Stimulated activated CD8-positive, alpha-beta memory T cell treated with anti-CD3 and anti-CD28 coated beads, Interleukin-7, amount 100 ng/mL, for 1 hour (primary cell): ENCODE measurements at places on chromosomes 7 and 10.

DNA sequence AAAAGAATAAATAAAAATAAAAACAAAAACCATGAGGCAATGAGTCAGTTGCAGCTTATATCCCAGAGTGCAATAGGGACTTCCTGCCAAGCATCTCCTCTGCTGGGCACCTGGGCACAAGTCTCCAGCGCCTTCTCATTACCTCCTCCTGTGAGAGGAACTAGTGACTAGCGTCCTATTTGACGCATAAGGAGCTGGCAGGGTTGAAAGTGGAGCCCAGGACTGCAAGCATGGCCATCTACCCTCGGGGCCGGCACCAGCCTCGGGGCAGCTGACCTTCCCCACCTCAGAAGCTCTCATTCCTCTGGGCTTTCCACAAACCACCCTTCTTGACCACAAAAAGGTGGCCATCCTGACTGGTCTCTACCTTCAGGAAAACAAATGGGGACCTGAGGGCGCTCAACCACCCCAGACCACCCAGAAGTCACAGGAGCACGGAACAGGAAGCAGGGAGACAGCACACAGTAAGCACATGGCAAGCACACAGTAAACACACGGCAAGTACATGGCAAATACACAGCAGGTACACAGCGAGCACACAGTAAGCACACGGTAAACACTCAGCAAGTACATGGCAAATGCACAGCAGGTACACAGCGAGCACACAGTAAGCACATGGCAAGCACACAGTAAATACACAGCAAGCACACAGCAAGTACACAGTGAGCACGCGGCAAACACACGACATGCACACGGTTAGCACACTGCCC, 19.1 kb downstream of the CTBP2 start:
- no peak for DNase-seq

DNA sequence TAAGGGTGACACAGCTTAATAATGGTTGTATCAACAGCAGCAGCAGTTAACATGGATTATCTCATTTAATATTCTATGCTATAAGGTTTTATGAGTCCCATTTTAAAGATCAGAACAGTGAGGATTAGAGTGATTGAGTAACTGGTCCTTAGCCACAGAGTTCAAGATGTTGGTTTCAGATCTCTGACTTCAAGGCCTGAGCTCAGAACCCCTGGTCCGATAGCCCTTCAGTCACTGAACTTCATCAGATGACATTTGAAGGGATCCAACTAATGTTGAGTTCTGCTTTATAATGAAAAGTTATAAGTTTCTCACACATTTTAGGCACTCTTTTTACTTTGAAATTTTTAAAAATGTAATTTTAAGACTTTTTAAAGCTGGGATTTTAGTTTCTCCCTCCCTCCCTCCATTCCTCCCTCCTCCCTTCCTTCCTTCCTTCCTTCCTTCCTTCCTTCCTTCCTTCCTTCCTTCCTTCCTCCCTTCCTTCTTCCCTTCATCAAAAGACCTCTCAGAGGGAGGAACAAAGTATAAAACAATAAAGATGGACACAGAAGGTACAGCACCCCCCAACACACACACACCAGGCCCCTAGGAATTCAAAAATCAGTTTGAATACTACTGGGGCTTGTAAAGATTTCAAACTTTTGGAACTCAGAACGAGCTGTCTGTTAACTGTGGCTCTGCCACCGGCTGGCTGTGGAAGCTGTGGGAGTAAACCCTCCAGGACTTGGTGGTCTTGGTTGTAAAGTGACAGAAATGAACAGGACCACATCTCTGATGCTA, 206.9 kb upstream of the AGK start:
- DNase-seq, result no peak

GRCh38 chr10:15841696-15842095, 18.6 kb downstream of the MINDY3 start:
- no peak for DNase-seq

DNA sequence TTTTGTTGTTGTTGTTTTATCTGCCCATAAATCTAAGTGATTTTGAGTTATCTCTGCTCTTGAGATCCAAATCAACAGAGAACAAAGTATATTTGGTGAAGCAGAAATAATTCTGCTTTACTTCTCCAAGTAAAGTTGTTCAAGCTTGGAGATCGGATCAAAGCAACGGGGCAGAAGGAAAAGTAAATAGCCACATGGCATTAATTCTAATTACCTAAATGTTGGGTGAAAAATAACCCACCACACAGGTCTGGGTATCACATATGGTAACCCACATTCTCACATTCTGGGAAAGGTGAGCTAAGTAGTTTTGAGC, 3.1 kb downstream of the NRP1 start:
- no peak for DNase-seq

GRCh38 chr10:15744217-15744865, 24.6 kb upstream of the ITGA8 start:
- DNase-seq, result peak; percentile 1

- DNase-seq, result no peak
Observed at GRCh38 chr10:8063935-8064334, 9.4 kb downstream of the GATA3 start.

DNA sequence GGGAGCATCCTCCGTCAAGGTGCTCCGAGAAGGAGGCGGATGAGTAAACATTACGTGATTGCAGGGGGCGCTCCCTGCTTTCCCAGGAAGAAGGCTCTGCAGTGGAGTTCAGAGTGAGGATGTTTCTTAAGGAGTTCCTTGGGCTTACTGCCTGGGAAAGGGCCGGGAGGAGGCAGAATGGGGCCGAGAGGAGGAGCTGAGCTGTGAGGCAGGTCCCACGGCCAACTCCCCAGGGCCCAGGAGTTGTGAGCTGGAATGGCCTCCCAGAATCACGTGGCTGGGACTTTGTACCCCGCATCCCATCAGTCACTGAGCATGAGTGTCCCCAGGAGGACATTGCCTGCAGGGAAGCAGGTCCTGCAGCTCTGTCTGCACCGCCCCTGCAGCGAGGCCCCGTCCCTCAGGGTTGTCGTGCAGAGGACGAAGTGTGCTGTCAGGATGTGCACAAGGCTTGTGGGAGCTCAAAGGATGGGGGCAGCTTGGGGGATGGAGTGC, 75.5 kb downstream of the DYNC2I1 start:
- no peak for DNase-seq

DNA sequence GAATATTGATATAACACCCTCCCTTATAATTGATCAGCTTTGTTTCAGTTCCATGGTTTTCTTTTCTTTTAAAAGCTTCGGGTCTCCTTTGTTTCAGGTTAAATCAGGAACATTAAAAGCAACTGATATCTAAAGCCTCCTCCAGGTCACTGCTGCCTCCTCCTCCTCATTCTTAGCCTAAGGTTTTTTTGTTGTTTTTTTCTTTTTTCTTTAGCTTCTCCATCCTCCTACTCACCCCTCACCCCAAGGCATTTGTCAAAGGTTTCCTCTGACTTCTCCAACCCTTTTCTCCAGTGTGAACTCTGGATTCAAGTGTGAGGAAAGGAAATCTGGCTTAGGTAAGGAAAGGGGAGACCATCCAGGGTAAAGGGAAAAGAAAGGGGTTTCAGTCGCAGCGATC, 420.2 kb upstream of the NFE2L3 start:
- no peak for DNase-seq

GRCh38 chr10:78868048-78868447, 200.7 kb upstream of the ZMIZ1 start:
- DNase-seq, result no peak

DNA sequence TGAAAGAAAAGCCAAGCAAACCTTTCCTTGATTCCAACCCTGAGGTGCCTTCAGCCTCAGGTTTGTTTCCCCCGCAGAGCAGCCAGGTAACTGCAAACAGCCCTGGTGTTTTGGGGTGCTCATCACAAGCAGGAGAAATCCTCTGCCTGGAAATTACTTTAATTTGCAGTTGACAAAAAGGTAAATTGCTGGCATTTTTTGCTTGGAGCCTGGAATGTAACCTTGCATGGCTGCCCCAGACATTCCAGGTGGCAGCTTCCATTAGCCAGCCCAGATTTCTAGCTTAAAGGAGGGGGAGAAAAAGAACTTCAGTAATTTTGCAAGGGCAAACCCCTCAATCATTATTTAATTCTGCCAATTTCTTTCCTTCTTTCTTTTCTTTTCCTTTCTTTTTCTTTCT, 194.4 kb downstream of the MYOF start:
- DNase-seq, result no peak

DNA sequence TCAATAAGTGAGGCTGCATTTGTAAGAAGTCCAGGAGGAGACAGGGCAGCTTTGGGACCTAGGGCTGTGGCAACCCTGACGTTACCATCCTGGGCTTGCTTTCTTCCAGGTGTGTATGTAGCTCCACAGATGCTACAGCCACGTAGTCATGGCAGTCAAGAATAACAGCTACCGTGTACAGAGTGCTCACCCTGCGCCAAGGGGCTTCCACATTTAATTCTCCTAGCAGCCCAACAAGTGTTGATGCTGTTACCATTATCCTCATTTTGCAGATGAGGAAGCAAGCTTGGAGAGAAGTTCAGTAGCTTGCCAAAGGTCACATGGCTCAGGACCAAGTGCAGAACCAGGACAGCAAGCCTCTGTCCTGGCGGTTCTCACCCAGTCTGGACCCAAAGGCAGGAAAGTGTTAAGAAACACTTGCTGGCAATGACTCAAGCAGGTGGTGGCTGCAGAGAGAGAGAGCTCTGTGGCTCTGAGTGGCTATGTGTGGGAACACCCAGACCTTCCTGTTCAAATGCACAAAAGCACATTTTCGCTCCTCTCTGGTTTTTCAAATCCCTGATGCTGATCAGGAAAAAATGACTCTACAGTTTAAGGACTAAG, 89.8 kb downstream of the CREM start:
- DNase-seq, result no peak

DNA sequence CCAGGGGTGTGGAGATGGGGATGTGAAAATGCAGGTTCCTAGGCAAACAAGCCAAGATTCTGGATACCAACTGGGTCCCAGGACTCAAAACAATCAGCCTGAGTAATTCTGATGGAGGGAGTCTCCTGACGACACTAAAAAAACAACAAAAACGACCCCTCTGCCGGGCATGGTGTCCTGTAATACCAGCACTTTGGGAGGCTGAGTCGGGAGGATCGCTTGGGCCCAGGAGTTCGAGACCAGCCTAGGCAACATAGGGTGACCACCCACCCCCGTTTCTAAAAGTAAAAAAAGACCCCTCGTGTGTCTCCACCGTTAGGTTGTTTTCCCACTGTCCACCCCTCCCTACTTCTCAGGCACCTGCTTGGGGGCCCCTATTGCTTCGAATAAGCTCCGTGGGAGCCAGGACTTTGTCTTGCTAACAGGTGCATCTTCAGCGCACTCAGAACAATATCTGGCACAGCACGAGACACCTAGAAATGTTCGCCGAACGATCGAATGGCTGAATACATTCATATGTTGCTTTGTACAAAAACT, 743 bp upstream of the NRF1 start:
- DNase-seq, result no peak

- no peak for DNase-seq
Observed at GRCh38 chr10:35927341-35927740, 285.2 kb upstream of the FZD8 start.

DNA sequence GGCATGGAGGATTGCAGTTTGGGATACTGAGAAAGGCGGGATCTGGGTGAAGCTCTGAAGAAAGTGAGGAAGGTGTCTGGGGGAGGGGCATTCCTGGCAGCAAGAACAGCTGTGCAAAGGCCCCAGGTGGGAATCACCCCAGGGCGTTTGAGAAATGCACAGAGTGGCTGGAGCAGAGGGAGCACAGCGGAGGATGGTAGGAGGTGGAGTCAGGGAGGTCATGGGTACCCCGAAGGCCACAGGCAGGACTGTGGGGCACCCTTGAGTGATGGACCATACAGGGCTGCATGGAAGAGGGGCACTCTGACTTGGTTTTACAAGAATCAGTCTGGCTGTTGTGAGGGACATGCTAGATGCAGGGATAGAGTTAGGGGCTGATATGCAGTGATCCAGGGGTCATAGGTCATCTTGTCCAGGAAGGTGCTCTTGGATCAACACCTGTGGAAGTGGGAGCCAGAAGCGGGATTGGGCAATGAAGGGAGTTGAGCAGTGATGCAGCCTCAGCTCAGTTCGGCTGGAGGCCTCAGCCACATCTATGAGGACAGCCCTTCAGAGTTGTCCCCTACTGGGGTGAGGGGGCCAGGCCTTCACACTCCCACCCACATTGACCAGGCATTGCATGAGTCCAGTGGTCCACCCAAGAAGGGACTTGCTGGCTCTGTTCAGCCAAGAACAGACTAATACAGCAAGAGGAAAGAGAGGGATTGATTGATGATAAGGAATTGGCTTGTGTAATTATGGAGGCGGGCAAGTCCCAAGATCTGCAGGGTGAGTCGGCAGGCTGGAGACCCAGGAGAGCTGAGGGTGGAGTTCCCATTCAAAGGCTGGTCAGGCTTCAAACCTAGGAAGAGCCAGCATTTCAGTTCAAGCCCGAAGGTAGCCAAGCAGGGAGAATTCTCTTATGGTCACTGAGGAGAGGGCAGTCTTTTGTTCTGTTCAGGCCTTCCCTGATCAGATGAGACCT, 48.7 kb downstream of the TSPAN15 start:
- DNase-seq, result no peak

DNA sequence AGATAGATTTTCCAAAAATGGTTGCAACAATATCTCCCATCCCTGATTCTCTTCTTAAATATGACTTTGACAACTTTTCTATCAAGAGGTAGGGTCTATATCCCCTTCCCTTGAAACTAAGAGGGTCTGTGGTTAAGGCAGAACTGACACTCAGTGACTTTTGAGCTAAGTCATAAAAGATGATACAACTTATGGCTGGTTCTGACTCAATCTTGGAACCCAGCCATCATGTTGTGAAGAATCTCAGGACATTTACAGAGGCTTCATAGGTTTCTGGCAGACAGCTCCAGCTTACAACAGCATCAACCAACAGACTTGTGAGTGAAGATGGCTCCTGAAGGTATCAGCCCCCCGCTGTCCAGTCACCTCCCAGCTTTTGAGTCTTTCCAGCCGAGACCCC, 203.5 kb downstream of the RNLS start:
- no peak for DNase-seq

- DNase-seq, result no peak
Observed at GRCh38 chr7:159126311-159127260, 18.1 kb downstream of the VIPR2 start.

- no peak for DNase-seq
Observed at GRCh38 chr10:16809074-16809718, 8.0 kb downstream of the RSU1 start.
